H9 (cell line): ENCODE measurements at places on chromosomes 5 and 9. TPM values are rescaled to one million over a fixed set of nuclear protein-coding genes. Genes with fewer than 3 reads are reported as not detected.
A peak's percentile ranks its signal among the peaks of the same experiment; 100 is the strongest.

GRCh38 chr5:53318303-53318702 lies 162.1 kb upstream of the FST start:
- H3K36me3 ChIP-seq, result no peaks in the 10 kb centered on the region
- DNase-seq, result no peak
- H3K27me3 ChIP-seq, result no peaks in the 10 kb centered on the region
- H3K4me3 ChIP-seq, result no peak overlapping the region
- no peaks in the 10 kb centered on the region for H3K4me1 ChIP-seq

DNA sequence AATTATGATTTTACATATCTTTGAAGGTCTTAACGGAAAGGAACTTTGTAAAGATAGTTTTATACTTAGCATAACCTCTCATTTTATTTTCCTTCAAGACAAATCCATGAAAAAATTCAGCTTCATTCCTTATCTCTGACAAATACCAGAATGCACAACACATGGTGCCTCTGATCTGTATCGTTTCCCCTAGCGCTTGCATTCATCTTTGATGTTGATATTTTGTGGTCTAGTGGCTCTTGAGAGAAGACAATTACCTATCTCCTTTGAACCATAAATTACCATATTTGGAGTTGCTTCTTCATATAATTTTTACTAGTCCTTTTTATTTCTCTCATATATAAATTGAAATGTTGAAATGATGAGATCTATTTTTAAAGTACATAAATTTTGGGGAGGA lies 551.3 kb downstream of the PDE4D start:
- no peak overlapping the region for H3K4me3 ChIP-seq
- no peaks in the 10 kb centered on the region for H3K27me3 ChIP-seq
- no peaks in the 10 kb centered on the region for H3K36me3 ChIP-seq
- H3K27ac ChIP-seq, result no peak overlapping the region
- no peaks in the 10 kb centered on the region for H3K4me1 ChIP-seq
- no peak for DNase-seq

DNA sequence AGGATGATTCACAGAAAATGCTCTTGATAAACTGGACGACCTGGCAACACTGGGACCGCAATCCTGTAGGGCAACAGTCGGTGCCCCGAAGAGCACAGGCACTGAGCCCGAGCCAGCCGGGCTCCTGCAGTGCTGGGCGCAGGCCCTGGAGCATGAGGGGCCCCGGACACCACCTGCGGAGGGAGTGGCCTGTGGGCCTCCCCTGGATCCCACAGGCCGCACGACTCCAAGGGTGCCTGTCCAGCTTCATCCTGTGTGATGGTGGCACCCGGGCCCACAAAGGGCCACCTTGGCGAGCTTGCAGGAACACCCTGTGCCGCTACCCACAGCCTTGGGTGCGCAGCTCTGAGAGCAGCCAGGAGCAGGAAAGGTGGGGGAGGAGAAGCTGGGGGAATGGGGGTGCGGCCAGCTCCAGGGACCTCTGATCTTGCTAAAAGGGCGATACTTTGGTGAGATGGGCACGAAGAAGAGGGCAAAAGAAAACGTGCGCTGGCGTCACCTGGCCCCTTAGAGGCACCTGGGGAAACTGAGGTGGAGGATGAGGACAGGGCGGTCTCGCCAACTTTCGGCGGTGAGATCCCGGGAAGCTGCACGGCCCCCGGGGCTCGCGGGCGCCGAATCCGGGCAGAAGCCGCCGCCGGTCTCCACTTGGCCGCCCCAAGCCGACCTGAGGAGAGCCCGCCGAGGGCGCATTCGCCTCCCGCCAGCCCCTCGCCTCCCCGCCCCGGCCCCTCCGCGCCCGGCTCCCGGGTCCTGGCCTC lies 722 bp downstream of the TBC1D9B start:
- peak; percentile 56 for DNase-seq
- H3K4me1 ChIP-seq, result no peaks in the 10 kb centered on the region
- H3K36me3 ChIP-seq, result peaks cover 33% of the 10 kb centered on the region
- H3K27me3 ChIP-seq, result no peaks in the 10 kb centered on the region

The C9 gene
- total RNA-seq, result not detected in 2 replicates

- H3K4me3 ChIP-seq, result no peak overlapping the region
- H3K27ac ChIP-seq, result no peak overlapping the region
- DNase-seq, result no peak
Observed at GRCh38 chr5:1187950-1188334, 13.5 kb upstream of the SLC6A19 start.

The F2RL1 gene
- 22.4 and 23.0 TPM in 2 replicates for total RNA-seq

DNA sequence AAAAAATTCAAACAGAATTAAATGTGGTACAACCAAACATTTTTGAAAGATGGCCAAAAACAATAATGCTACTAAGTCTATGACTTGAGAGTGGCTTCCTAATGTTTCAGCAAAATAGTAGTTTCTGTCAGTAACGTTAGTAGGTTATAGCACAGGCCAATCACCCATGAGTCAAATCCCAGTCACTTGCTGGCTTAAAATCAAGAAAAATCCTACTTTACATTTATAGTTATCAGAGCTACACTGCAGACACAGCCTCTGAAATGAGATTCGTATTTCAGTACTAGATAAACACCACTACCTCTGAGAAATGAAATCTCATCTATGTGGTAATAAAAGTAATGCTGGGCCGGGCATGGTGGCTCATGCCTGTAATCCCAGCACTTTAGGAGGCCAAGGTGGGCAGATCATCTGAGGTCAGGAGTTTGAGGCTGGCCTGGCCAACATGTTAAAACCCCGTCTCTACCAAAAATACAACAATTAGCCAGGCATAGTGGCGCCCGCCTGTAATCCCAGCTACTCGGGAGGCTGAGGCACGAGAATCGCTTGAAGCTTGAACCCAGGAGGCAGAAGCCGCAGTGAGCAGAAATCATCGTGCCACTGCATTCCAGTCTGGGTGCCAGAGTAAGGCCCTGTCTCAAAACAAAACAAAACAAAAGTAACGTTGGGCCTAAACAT lies 6.1 kb downstream of the ZDHHC21 start:
- H3K4me3 ChIP-seq, result no peak overlapping the region
- no peak overlapping the region for H3K27ac ChIP-seq
- peaks cover 50% of the 10 kb centered on the region for H3K36me3 ChIP-seq
- no peaks in the 10 kb centered on the region for H3K4me1 ChIP-seq
- no peaks in the 10 kb centered on the region for H3K27me3 ChIP-seq
- no peak for DNase-seq

GRCh38 chr9:107584944-107585343 lies 95.4 kb upstream of the KLF4 start:
- H3K27ac ChIP-seq, result no peak overlapping the region
- H3K4me1 ChIP-seq, result no peaks in the 10 kb centered on the region
- H3K4me3 ChIP-seq, result no peak overlapping the region
- no peaks in the 10 kb centered on the region for H3K36me3 ChIP-seq
- no peak for DNase-seq

- no peaks in the 10 kb centered on the region for H3K36me3 ChIP-seq
- no peaks in the 10 kb centered on the region for H3K4me1 ChIP-seq
- no peak overlapping the region for H3K27ac ChIP-seq
- H3K27me3 ChIP-seq, result no peaks in the 10 kb centered on the region
- DNase-seq, result no peak
Observed at GRCh38 chr5:6551287-6551954, 81.4 kb downstream of the NSUN2 start.

- H3K27me3 ChIP-seq, result no peaks in the 10 kb centered on the region
- no peaks in the 10 kb centered on the region for H3K4me1 ChIP-seq
- H3K27ac ChIP-seq, result no peak overlapping the region
- H3K36me3 ChIP-seq, result no peaks in the 10 kb centered on the region
Observed at GRCh38 chr5:96247097-96247701, 185.8 kb downstream of the PCSK1 start.

- peaks cover 15% of the 10 kb centered on the region; the same call in 1 of the 2 replicates for H3K4me1 ChIP-seq
- peak overlapping the region; percentile 34 for H3K4me3 ChIP-seq
- no peaks in the 10 kb centered on the region for H3K27me3 ChIP-seq
Observed at GRCh38 chr5:109693535-109694400, 4.0 kb downstream of the MAN2A1 start.

GRCh38 chr5:171428809-171429542 lies 9.5 kb downstream of the FGF18 start:
- H3K4me3 ChIP-seq, result no peak overlapping the region
- no peaks in the 10 kb centered on the region for H3K27me3 ChIP-seq
- no peaks in the 10 kb centered on the region for H3K36me3 ChIP-seq
- no peak overlapping the region for H3K27ac ChIP-seq
- no peak for DNase-seq

DNA sequence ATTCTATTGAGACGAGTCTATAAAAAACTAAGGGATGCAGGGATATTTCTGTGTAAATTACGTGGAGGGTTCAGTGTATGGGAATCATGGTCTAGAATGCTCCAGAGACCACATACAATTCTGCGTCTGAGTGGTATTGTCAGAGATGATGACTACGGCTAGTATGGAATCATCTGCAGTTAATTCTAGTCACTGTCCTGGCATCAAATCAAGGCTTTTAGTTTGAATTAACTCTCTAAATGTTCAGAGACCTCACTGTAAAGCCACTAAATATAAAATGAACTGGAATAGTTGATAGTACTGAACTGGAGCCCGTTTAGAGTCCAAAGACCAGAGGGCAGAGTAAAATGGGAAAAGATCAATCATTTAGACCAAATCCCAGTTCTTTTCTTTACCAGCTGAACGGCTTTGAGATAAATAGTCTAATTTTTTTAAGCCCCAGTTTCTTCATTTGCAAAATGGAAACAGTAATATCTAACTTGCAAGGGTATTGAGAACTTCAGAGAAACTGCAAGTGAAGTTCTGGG lies 599.8 kb downstream of the EBF1 start:
- H3K36me3 ChIP-seq, result no peaks in the 10 kb centered on the region
- H3K4me3 ChIP-seq, result no peak overlapping the region
- H3K27ac ChIP-seq, result no peak overlapping the region
- H3K27me3 ChIP-seq, result no peaks in the 10 kb centered on the region

DNA sequence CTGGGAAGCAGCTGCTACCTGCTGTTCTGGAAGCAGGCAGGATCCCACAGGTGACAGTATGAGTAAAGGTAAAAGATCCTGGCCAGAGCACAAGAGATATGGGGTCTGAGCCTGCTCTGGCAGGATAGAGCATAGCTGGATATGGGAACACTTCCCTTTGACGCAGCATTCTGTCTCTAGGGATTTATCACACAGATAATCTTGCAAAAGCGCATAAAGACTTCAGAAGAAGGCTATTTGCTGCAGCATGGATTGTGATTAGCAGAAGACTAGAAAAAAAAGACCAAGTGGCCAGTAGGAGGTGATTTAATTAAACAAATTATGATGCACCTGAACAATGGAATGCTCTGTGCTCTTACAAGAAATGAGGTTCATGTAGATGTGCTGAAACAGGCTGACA lies 52.4 kb upstream of the PWWP2A start:
- H3K27ac ChIP-seq, result no peak overlapping the region
- H3K27me3 ChIP-seq, result no peaks in the 10 kb centered on the region
- DNase-seq, result no peak
- H3K4me3 ChIP-seq, result no peak overlapping the region

- no peak overlapping the region for H3K4me3 ChIP-seq
- H3K4me1 ChIP-seq, result no peaks in the 10 kb centered on the region; the same call in 1 of the 2 replicates
- H3K27me3 ChIP-seq, result no peaks in the 10 kb centered on the region
- DNase-seq, result no peak
- peaks cover 12% of the 10 kb centered on the region for H3K36me3 ChIP-seq
- no peak overlapping the region for H3K27ac ChIP-seq
Observed at GRCh38 chr5:166365164-166365563, 1926.3 kb upstream of the WWC1 start.

The C9orf152 gene
- not detected in 2 replicates for total RNA-seq

The ANXA1 gene
- 3.5 and 3.6 TPM in 2 replicates for total RNA-seq

DNA sequence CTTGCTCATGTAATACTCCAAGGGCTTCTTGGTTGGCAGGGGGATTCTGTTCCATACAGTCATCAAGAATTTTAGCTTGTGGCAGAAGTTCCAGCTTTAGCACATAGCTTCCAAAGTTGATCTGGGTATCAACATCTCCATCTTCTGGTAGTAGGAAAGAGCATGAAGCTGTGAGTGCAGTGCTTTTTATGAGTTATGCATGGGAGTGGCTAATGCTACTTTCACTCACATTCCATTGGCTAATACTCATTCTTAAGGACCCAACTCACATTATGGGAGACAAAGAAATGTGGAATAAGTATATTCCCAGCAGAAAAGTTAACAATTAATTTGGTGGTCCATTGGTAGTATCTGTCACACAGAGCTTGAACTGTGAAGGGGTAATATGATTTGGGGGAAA lies 194.2 kb upstream of the CHD1 start:
- H3K27me3 ChIP-seq, result no peaks in the 10 kb centered on the region
- no peaks in the 10 kb centered on the region for H3K36me3 ChIP-seq
- H3K27ac ChIP-seq, result no peak overlapping the region
- no peak overlapping the region for H3K4me3 ChIP-seq

GRCh38 chr5:155753943-155754581 lies 572.9 kb upstream of the SGCD start:
- no peak for DNase-seq
- H3K36me3 ChIP-seq, result no peaks in the 10 kb centered on the region
- no peaks in the 10 kb centered on the region for H3K27me3 ChIP-seq
- H3K4me3 ChIP-seq, result no peak overlapping the region
- H3K27ac ChIP-seq, result no peak overlapping the region

The KIF12 gene
- total RNA-seq, result 1.8 and 3.3 TPM in 2 replicates

- no peaks in the 10 kb centered on the region for H3K27me3 ChIP-seq
- H3K4me1 ChIP-seq, result no peaks in the 10 kb centered on the region; the same call in 1 of the 2 replicates
- no peak overlapping the region for H3K27ac ChIP-seq
Observed at GRCh38 chr9:123406016-123406415, 50.0 kb downstream of the CRB2 start.

DNA sequence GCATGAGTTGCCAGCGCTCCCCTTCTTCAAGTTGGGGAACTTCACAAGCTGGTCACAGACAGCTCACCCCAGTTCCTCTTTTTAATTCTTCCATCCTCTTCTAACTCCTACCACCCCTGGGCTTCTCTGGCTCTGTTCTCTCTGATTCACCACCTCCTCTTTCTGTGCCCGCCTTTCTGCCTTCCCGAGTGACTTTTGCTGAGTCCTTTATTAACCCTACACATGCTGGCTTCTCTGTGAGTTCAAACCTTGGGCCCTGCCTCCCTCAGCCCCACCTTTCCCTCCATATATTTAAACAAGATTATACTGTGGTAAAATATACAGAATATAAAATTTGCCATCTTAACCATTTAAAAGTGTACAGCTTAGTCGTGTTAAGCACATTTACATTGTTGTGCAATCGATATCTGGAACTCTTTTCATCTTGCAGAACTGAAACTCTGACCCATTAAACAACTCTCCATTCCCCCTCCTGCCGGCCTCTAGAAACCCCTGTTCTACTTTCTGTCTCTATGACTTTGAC lies 32.0 kb downstream of the SLC46A2 start:
- no peaks in the 10 kb centered on the region; the same call in 2 of the 3 replicates for H3K36me3 ChIP-seq
- no peaks in the 10 kb centered on the region for H3K4me1 ChIP-seq
- H3K27ac ChIP-seq, result no peak overlapping the region
- H3K27me3 ChIP-seq, result no peaks in the 10 kb centered on the region
- DNase-seq, result no peak
- no peak overlapping the region for H3K4me3 ChIP-seq

The GABBR2 gene
- 0.66 and 0.94 TPM in 2 replicates for total RNA-seq

The SLC2A8 gene
- 38.3 and 38.4 TPM in 2 replicates for total RNA-seq

DNA sequence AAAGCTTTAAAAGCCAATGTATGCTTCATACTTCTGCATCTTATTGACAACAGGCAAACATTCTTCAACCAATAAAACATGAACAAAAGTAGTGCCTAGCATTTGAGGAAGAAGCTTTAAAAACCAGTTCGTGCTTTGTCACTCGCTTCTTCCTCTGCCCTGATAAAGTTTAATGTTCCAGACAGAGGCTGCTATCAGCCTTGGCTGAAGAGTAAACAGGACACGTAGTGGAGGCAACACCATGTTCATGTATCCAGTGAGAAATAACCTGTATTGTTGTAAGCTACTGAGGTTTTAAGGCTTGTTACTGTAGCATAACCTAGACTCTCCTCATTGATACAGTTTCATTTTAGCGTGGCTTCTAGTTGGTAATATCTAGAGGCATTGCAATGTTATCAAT lies 3.2 kb upstream of the FUBP3 start:
- no peaks in the 10 kb centered on the region for H3K4me1 ChIP-seq
- H3K27me3 ChIP-seq, result no peaks in the 10 kb centered on the region
- DNase-seq, result no peak
- H3K36me3 ChIP-seq, result no peaks in the 10 kb centered on the region; the same call in 2 of the 3 replicates
- no peak overlapping the region for H3K4me3 ChIP-seq
